ENCODE measurements at places on chromosomes 13 and 19. TPM values are rescaled to one million over a fixed set of nuclear protein-coding genes. Genes with fewer than 3 reads are reported as not detected.

DNA sequence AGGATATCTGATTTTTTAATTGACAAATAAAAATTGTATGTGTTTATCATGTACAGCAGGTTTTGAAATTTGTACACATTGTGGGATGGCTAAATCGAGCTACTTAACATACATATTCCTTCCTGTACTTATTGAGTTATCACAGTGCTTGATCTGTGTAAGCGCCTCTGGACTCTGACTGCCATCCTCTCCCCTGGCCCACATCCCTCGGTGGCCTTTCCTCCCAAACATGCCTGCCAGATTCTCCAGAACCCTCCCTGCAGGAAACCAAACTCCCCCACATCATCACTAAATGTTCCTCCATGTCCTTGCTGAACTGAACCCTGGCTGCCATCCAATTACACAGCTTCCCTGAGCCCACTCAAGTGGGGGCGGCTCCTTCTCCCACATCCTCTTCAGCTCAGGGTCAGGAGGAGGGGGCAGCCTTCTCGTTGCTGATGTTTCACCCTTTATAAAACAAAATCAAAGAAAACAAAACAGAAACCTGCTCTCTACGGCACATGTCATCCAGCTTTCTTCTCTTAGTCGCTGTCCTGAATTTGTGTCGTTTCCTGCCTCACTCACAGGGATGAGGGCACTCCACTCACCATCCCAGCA is 97.1 kb upstream of the SPATA13 start:
- no peaks in the 10 kb centered on the region for H3K36me3 ChIP-seq
- H3K4me3 ChIP-seq, result no peak overlapping the region
- peaks cover 5% of the 10 kb centered on the region for H3K4me1 ChIP-seq
- peak; percentile 74 for DNase-seq

- H3K27me3 ChIP-seq, result no peaks in the 10 kb centered on the region
- H3K4me1 ChIP-seq, result no peaks in the 10 kb centered on the region
- H3K4me3 ChIP-seq, result no peak overlapping the region
- DNase-seq, result no peak
Measured at GRCh38 chr13:104098421-104098820, 1032.2 kb upstream of the SLC10A2 start.

GRCh38 chr13:40069173-40070044 is 413.9 kb downstream of the COG6 start:
- no peaks in the 10 kb centered on the region for H3K27me3 ChIP-seq
- H3K4me1 ChIP-seq, result no peaks in the 10 kb centered on the region
- no peak overlapping the region for H3K27ac ChIP-seq
- DNase-seq, result peak; percentile 75

GRCh38 chr13:27526516-27526915 is 76.2 kb upstream of the MTIF3 start:
- H3K27me3 ChIP-seq, result no peaks in the 10 kb centered on the region
- DNase-seq, result no peak
- H3K27ac ChIP-seq, result no peak overlapping the region

DNA sequence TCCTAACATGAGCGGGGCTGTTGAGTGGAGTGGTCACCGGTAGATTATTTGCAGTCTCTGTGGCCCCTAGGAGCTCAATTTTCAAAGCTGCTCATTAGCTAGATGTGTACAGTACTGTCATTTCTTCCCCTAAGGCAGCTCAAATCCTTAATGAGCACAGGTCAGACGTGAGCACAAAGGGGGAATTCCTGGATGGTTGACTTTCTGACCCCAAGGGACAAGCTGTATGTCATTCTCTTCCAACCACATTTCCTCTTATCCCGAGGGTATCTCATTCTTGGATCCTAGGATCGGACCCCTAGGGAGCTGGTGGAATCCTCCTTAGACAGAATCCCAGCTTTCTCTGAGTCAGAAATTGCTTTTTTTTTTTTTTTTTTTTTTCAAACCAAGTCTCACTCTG is 5.7 kb upstream of the OR7G3 start:
- DNase-seq, result no peak
- no peak overlapping the region for H3K4me3 ChIP-seq
- H3K27ac ChIP-seq, result no peak overlapping the region
- H3K36me3 ChIP-seq, result no peaks in the 10 kb centered on the region

GRCh38 chr13:32246468-32246867 is 68.7 kb downstream of the ZAR1L start:
- no peak overlapping the region for H3K27ac ChIP-seq
- no peak overlapping the region for H3K4me3 ChIP-seq
- DNase-seq, result peak; percentile 59
- no peaks in the 10 kb centered on the region for H3K27me3 ChIP-seq
- H3K36me3 ChIP-seq, result no peaks in the 10 kb centered on the region

ALG11 gene
- total RNA-seq, result 39.4 TPM

Data from thyroid gland (tissue), 4 donors.